ENCODE measurements at places on chromosomes 11 and 22. TPM values are rescaled to one million over a fixed set of nuclear protein-coding genes. Genes with fewer than 3 reads are reported as not detected.

GRCh38 chr11:108788565-108789199 is 123.8 kb downstream of the DDX10 start:
- no peak for DNase-seq

DNA sequence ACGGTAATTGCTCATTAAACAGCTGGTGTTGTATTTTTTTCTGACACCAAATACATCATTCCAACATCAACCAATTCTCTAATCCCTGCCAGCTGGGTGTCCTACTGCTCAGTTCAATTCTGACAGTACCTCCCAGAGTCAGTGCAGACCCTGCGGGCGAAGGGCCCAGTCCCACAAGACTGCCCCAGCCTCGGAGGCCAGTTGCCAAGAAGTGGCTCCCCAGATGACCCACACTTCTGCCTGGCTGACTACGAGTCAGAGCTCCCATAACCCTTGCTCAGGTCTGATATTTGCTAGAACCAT is 147.2 kb downstream of the CTTN start:
- DNase-seq, result no peak

GRCh38 chr11:34331736-34332135 is 26.1 kb downstream of the ABTB2 start:
- no peak for DNase-seq

GRCh38 chr11:121334973-121335710 is 42.6 kb downstream of the SC5D start:
- no peak for DNase-seq

- no peak for DNase-seq
Measured at GRCh38 chr11:32033067-32033466, 57.8 kb upstream of the RCN1 start.

Gene NXPE2
- total RNA-seq, result not detected

Gene MMP8
- not detected for total RNA-seq

Gene GAS2L1
- total RNA-seq, result 10.3 TPM
